Brain (organoid and tissue), 16 donors: ENCODE measurements at places on chromosomes 1 and 21. TPM values are rescaled to one million over a fixed set of nuclear protein-coding genes. Genes with fewer than 3 reads are reported as not detected.

Gene CD5L
- 1.9 TPM for polyA plus RNA-seq

Gene C1orf53
- polyA plus RNA-seq, result 2.3 TPM

Gene LDLRAP1
- polyA plus RNA-seq, result 11.4 TPM

Gene LORICRIN
- not detected for polyA plus RNA-seq

Gene PDE9A
- 19.1 TPM for polyA plus RNA-seq

Gene TNFRSF18
- 2.0 TPM for polyA plus RNA-seq

Gene SELP
- polyA plus RNA-seq, result 0.29 TPM

Gene FRRS1
- polyA plus RNA-seq, result not detected
